ENCODE measurements at places on chromosomes 5 and 9.

DNA sequence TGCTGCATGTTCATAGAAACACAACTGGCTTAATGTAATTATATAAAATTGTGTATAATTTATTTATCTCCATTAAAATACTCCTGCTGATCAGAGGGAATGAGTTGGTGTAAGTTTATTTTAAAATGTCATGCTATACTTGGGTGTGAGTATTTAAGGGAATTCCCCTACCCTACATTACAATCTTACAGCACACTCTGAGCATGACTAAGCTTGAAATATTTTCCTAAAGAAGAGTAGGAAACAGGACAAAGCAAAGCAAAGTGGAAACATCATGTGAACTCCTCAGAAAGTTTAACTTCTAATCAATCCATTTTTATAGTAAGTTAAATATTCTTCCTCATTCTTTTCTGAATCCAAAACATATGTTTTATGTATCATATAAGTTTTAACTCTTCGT is 1271.3 kb downstream of the EFNA5 start:
- no peak for DNase-seq

DNA sequence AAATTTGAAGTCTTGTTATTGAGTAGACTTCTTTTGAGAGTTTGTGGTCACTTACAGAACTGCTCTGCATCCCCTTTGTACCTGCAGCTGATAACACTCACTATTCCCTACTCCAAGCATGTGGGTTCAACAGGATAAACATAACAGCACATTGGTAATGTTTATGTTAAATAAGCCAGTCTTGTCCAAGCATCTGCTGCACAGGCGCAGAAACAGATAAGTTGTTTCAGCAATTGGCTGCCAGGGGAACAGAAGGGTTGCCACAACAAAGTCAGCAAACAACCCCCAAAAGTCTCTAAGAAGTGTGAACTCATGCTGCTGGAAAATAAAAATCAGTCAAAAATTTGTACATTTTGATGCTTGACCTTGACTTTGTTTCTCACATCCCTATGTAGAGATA is 174.6 kb downstream of the GDNF start:
- no peak for DNase-seq

DNA sequence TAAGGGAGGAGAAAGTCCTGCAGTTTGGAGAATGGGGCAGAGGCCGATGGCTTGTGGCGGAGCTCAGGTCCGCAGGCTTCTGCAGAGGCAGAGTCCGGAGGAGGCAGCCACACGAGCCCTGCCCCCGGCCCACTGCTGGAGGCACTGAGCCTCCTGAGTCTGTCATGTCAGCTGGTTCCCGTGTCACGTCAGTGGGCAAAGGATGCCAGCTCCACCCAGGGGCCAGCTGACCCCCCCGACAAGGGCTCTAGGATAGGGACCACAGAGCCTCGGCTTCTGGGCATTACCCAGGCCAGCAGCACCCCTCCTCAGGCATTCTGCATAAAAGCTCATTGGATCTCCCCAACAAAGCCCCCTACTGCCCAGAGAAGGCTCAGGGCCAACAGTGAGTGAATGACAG is 8.5 kb downstream of the SH3PXD2B start:
- DNase-seq, result no peak

GRCh38 chr5:158642879-158643278 is 456.8 kb downstream of the EBF1 start:
- no peak for DNase-seq

- DNase-seq, result no peak
These were observed 49.0 kb upstream of the IRX4 start for GRCh38 chr5:1931604-1932231.

- DNase-seq, result no peak
These were observed 158.1 kb downstream of the NPR3 start for GRCh38 chr5:32869216-32869615.

- DNase-seq, result no peak
These were observed 2.4 kb downstream of the EHMT1 start for GRCh38 chr9:137621131-137621757.

GRCh38 chr9:131382850-131383729 is 10.8 kb upstream of the PRRC2B start:
- DNase-seq, result no peak

DNA sequence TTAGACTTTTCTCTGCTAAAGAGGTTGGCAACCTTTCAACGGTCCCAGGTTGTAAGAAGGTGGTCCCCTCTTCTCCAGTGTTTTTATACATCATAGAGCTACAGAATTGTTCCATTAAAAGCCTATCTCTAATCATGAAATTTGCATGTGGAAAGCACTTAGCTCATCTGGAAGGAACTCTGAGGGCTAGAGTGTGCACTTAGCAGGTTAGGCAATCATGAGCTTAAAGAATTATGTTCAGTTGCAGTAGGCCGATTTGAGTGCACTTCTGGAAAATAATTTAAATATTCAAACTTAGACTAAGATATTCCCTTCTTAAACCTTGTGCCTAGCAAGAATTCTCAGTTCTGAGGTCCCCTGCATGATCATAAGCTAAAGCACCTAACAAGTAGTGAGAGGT is 468.7 kb downstream of the SPATA31D1 start:
- no peak for DNase-seq

- no peak for DNase-seq
These were observed 26.4 kb upstream of the PIK3R1 start for GRCh38 chr5:68189171-68189570.

- DNase-seq, result no peak
These were observed 151.9 kb downstream of the INSYN2B start for GRCh38 chr5:169828385-169828784.

- DNase-seq, result no peak
These were observed 68.9 kb downstream of the PRDM6 start for GRCh38 chr5:123157791-123158581.

GRCh38 chr9:136554870-136555269 is 9.0 kb upstream of the NOTCH1 start:
- DNase-seq, result no peak

- peak; percentile 95 for DNase-seq
These were observed at the start of gene FUBP3 for GRCh38 chr9:130578865-130579737. Gene FUBP3 (plus strand): TSS chr9:130579577. CDS start chr9:130579681, 104 bp downstream.

DNA sequence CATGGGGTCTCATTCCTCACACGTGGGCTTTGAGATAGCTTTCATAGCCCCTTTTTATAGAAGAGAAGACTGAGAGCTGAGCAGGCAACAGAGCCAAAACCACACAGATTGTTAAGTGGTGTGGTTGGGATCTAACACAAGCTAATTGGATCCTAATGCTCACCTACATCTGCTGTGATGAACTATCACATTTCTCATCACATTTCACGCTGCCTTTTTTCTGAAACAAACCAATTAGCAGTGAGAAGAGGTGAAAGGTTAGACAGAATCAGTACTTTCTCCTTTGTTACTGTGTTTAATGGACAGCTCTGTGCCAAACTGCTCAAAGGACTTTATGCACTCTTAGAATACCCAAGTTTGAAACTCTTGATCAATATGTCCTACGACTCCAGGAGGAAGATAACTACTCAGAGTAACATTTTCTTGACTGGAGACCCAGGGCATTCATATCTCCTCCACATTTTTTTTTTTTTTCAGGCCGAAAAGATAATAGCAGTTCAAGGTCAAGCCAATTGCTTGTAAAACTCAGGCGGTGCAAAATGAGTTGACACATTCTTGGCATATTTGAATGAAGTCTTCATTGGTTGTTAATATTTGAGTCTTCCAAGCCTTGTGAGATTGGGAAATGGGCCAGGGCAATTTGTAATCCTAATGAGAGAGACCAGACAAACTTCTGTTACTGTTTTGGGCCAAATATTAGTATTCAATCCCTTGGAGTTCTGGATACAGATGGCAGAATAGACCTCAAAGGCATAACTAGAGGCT is 138.4 kb downstream of the KCTD16 start:
- no peak for DNase-seq

DNA sequence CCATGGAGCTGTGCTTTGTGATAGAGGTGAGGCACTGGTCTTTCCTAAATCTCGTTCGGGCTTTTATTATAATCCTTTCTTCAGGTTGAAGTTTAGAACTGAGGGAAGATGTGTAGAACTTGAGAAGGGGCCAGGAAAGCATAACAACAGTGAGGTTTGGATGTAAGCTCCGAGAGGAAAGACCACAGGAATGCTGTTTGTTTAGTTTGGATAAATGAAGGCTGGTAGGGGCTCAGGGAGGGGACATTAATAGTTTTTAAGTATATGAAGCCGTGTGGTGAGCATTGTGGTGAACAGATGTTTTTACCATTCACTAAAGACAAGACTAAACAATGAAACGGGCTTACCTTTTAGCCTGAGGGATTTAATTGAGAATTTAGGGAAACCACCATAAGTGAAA is 130.8 kb downstream of the ARHGAP26 start:
- DNase-seq, result no peak

DNA sequence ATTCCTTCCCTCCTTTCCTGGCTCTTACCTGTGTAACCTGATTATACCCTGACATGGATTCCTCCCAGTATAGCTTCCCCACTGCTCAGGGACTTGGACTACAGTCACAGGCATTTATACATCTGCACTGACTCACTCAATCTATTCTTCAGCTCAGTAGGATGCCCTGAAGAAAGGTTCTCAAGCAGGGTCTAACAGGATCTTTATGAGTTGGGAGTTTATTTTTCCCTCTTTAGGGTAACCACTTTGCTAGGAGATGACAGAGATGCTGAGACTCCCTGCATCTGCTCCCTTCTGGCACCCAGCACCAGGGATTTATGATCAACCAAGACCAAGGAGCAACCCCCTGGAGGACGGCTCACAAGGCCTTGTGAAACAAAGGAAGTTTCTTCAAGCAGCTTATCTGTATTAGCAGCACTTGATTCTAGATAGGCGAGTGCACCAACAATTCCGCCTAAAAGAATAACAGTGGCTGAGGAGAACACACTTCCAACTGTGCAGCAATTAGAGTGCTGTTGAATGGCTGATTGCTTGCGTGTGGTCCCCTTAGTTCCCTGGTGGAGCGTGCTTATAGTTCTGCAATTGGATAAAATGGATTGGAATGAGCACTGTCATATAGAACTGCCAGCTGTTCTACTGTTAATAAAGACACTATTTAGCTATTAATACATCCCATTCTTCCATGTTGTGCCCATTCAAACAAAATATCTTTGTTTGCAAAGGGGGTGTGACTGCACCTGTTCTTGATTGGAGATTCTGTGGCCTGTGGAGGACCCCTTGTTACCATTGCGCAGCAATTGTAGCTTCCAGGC is 482.6 kb downstream of the ZNF608 start:
- DNase-seq, result no peak

GRCh38 chr9:36218411-36218901 is 27.7 kb downstream of the CLTA start:
- no peak for DNase-seq

DNA sequence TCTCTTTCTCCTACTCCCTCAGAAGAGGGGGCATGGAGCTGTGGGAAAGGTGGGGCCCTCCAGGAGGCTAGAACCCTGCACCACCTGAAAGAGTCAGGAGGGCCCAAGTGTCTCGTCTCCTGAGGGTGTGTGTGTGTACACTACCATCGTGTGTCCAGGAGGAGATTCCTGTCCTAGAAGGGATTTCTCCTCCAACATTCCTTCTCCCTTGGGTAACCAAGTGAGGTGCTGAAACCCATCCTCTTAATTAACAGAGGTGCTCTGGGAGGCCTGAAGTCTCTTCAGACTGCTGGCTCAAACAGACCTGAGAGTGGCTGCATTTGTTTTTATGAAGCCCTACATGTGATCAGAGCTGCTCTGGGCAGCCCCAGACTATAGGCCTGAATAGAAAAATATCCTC is 61.1 kb upstream of the FAM169A start:
- DNase-seq, result no peak

- no peak for DNase-seq
These were observed 59.2 kb upstream of the ADAMTS2 start for GRCh38 chr5:179404321-179405053.

DNA sequence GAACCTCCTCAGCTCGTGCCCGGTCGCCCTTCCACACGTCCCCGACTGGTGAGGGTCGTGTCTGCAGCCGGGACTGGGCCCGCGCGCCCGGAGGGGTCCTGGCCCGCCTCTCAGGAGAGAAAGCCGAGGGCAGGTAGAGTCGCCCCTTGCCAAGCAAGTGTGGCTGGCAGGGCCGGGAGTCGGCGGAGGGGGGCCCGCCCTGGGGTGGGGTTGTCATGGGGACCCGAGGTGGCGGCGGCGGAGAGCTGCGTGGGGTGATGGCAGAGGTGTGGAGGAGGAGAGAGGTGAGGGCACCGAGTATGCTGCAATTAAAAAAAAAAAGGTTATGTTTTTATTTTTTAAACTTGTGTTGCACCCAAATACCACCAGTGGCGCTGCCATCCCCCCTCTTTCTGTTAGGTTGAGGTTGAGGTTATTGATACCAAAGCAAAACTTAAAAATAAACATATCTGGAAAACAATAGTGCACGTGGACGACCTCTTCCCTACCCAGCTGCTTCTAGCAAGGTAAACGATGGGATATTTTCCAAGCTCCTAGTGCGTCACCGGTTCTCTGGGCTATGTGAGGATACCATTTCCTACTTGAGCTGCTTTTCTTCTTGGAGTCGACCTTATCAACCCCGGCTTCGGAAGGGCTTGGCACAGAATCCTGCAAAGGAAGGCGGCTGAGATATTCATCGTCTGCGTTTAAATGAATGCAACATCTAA is 660 bp downstream of the SCAMP1 start:
- peak; percentile 59 for DNase-seq

- no peak for DNase-seq
These were observed 16.9 kb upstream of the NIPAL4 start for GRCh38 chr5:157443041-157443549.

GRCh38 chr5:145681216-145681615 is 153.9 kb downstream of the PRELID2 start:
- no peak for DNase-seq

DNA sequence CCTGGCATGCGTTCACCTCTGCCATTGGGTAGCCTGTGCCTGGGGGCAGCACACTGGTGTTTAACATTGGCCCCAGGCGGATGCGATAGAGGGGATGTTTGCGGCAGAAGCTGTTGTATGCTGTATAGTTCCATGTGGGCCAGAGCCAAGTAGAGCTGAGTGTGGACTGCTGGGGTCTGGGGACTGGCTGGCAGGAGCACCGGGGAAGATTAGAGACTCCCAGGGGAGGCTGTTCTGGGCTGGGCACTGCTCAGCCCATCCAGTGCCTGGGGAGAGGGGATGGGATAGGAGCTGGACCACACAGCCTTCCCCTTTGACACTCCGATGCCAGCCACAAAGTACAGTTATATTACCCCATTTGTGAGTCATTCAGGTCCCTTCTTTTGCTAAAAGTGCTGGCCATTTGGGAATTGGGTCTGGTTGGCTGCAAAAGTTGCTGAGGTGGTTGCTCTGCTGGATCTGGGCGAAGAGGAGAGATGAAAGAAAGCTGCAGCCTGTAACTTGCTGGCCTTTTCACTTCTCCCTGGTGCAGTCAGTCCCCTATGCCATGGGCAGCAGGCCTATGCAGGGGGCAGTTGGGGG is 73.8 kb downstream of the RGS3 start:
- DNase-seq, result no peak

DNA sequence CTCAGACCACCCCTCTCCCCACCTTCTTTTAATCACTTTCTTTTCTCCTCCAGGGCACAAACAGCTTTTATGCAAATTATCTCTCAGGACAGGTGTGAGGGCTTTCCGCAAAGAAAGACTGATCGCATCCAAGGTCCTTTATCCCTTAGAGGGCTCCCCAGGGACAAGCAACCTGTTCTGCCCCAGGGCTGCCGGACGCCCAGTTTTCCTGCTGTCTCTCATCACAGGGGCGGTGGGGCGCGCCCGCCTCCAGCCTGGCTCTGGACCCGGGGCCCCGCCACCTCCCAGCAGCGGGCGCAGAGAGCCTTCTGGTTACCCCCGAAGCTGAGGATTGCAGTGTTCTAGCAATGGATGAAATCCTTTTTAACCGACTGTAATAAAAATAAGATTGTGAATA is 266.1 kb downstream of the CWC27 start:
- DNase-seq, result no peak

All from activated naive CD4-positive, alpha-beta T cell treated with anti-CD3 and anti-CD28 coated beads for 36 hours (primary cell).